Activated CD4-positive, alpha-beta T cell treated with anti-CD3 and anti-CD28 coated beads, Interleukin-2, amount 10 ng/mL, durations not matched to agents 7 days and 5 days (primary cell): ENCODE measurements at places on chromosomes 6 and 20. TPM values are rescaled to one million over a fixed set of nuclear protein-coding genes. Genes with fewer than 3 reads are reported as not detected.

The SUMO4 gene
- 7.9 TPM for total RNA-seq

The PGC gene
- not detected for total RNA-seq

GRCh38 chr20:53736757-53737395 lies 143.2 kb upstream of the ZNF217 start:
- DNase-seq, result no peak

- DNase-seq, result peak; percentile 55
Measured at GRCh38 chr6:56851541-56852259, 103.2 kb upstream of the BEND6 start.

- DNase-seq, result peak; percentile 12
Measured at GRCh38 chr20:7770578-7770977, 169.7 kb downstream of the HAO1 start.

DNA sequence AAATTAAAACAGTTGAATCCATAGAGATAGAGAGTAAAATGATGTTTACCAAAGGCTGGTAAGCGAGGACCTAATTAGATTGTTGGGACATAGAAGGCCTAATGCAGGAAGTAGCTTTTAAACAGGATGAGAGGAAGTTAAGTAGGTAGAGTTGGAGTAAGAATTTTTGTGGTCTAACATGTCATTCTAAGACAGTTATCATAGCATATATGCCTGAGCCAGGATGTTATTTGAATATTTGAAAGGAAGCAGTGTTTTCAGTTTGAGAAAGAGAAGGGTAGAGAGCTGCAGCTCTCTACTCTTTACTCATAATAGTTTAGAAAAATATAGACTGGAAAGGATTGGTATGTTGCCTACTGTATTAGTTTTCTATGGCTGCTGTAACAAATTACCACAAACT lies 121.6 kb downstream of the MEI4 start:
- no peak for DNase-seq

DNA sequence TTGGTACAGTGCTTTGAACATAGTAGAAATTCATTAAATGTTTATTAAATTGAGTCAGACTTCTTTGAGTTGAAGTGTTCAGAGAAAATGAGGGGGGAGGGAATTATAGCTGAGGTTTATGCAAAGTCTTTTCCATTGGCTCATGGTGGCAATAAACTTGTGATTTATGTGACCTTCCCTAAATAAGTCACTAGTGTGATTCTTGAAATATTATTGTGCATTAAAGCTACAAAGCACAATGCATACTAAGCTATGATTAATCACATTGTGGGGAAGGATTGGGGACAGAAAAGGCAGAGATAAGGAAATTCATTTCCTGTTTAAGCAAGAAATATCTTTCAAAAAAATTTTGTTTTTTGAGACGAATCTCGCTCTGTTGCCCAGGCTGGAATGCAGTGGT lies 877.5 kb downstream of the TFAP2A start:
- DNase-seq, result no peak

- no peak for DNase-seq
Measured at GRCh38 chr6:22766979-22767378, 197.6 kb downstream of the HDGFL1 start.

The RIPPLY2 gene
- total RNA-seq, result not detected

DNA sequence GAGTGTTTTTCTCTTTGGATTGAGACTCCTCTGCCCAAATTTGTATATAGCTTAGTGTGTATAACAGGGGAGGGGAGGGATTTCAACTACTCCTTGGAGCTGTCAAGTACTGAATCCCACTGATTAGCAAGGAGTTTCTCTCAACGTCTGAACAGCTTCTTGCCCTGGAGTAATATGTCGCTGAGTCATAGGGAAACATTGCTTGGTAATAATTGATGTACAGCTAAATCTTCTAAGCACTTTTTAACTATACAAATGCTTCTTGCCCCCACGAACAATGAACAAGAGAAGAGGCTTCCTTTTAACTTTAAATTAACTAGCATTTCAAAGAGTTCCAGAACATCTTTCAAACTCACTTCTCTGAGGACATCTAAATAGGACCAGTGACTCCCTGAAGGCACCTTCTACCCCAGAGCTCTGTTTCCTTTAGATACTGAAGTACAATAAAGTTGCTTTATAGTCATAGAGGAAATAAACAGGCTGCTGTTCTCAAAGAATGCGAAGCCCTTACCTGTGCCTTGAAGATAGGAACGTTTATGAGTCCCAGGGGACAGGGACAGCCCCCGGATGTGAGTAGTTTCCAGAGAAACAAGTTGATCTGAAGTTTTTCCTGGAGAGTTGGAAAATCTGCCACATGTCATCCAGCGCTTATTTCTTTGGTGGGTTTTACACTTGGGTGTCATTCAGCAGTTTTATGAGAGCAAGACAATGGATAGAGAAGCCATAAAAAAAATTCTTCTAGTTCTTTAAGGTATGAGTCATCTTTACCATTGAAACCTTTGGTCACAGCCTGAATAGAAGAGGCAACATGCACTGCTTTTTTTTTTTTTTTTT lies 462.5 kb upstream of the BTBD3 start:
- no peak for DNase-seq

DNA sequence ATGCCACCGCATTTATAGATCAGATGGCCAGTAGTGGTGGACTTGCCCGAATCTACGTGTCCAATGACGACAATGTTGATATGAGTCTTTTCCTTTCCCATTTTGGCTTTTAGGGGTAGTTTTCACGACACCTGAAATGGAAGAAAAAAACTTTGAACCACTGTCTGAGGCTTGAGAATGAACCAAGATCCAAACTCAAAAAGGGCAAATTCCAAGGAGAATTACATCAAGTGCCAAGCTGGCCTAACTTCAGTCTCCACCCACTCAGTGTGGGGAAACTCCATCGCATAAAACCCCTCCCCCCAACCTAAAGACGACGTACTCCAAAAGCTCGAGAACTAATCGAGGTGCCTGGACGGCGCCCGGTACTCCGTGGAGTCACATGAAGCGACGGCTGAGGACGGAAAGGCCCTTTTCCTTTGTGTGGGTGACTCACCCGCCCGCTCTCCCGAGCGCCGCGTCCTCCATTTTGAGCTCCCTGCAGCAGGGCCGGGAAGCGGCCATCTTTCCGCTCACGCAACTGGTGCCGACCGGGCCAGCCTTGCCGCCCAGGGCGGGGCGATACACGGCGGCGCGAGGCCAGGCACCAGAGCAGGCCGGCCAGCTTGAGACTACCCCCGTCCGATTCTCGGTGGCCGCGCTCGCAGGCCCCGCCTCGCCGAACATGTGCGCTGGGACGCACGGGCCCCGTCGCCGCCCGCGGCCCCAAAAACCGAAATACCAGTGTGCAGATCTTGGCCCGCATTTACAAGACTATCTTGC lies 725 bp downstream of the EEF1A1 start:
- peak; percentile 76 for DNase-seq

GRCh38 chr6:54426995-54427394 lies 118.8 kb downstream of the TINAG start:
- no peak for DNase-seq

DNA sequence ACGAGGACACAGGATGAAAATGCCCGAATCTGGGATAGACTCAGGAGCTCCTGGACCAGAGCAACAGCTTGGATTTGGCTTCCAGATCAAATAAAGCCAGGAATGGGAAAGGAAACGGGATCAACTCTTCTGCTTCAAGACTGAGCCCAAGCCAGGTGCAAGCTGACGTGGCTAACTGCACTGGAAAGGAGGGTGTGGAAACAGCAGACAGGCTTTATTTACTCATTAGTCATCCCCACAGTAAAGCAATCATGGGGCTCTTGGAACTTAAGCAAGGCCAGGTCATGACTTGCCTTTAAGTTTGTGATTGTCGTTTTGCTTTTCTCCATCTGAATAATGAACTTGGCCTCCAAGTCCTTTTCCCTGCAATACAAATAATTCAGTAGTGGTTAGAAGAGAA lies 45.2 kb downstream of the KIF16B start:
- DNase-seq, result no peak

- no peak for DNase-seq
Measured at GRCh38 chr6:3247255-3248146, 11.2 kb upstream of the PSMG4 start.

GRCh38 chr6:12536416-12536815 lies 180.2 kb upstream of the PHACTR1 start:
- DNase-seq, result no peak

- no peak for DNase-seq
Measured at GRCh38 chr6:82872185-82872584, 193.5 kb downstream of the UBE3D start.

- no peak for DNase-seq
Measured at GRCh38 chr6:111276335-111276734, 189.0 kb downstream of the SLC16A10 start.

DNA sequence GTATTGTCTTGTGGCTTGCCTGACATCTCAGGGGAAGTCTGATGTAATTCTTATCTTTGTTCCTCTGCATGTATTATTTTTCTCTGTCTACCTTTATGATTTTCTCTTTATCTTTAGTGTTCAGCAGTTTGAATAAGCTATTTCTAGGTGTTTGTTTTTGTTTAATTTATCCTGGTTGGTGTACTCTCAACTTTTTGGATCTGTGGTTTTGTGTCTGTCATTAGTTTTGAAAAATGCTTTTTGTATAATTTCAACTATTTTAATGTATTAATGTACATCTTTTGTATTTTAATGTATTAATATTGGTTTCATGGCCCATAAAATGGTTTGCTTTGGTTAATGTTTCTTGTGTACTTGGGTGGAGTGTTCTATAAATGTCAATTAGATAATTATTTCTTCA lies 15.9 kb upstream of the APCDD1L start:
- DNase-seq, result no peak

GRCh38 chr6:130240232-130240631 lies 17.5 kb upstream of the SAMD3 start:
- DNase-seq, result no peak
